ENCODE measurements at places on chromosomes 13 and 19.

- no peak for DNase-seq
Measured at GRCh38 chr19:15843203-15843893, 27.9 kb upstream of the OR10H1 start.

DNA sequence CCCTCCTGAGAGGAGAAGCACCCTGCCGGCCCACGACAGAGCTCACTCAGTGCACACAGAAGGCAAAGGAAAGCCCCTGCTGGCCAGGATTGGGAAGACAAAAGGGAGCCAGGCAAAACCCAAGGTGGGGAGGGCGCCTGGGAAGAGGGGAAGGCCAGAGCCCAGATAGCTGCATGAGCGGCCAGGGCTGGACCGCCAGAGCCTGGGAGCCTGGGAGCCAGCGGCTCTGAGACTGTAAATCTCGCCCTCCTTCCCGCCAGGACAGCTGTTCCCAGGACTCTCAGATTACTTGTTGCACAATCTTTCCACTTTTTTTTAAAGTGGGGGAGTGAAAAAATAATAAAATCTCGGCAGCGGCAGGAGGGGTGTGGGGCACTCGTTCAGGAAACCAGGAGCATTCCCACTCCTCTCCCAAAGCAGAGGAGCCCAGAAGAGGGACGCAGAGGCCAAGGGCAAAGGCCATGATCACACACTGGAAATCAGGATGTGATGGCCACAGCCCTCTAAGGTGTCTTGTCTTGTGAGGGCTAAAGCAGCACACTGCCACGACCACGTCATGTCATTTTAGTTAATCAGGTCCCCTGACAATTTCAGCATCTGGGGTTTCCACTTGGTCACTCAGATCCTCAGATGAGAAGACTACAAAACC lies 19.6 kb upstream of the EPHX3 start:
- peak; percentile 59 for DNase-seq

DNA sequence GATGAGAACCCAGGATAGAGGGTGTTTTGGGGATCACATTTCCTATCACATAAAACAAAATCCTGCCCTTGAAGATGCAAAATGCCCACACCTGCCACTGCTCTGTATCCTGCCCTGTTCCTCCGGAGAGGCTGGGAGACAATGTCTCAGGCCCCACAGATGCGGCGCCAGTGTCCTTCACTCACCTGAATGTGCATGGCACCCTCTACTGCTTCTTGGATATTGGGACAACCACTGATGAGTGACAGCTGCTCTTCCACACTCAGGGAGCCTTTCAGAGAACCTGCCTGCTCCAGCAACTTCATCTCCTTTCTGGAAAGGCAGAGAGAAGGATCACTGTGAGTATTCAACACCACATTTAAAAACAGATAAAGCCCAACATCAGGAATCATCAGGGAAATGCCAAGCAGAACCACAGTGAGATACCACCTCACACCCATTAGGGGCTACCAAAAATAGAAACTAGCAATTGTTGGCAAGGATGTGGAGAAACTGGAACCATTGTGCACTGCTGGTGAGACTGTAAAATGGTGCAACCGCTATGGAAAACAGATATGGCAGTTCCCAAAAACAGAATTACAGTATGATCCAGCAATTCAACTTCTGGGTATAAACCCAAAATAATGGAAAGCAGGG lies 36.4 kb downstream of the CRYL1 start:
- DNase-seq: peak; percentile 43

- DNase-seq: no peak
Measured at GRCh38 chr13:75771818-75772217, 135.7 kb downstream of the LMO7 start.

DNA sequence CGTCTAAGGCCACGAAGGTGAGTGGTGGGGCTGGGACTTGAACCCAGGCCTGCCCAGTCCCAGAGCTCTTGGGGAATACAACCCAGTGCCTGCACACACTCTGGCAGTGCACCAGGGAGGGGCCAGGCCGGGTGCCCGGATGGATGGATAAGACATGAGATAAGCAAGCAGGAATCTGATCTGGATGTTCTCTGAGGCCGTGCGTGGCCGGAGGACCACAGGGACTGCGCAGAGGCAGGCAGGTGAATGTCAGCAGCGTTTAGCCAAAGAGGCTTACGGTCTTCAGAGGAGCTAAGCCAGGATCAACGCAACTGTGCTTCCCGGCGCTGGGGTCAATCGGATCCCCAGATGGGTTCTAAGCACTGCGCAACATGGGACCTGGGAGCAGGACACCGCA lies 1.5 kb downstream of the ZNF787 start:
- DNase-seq: no peak

DNA sequence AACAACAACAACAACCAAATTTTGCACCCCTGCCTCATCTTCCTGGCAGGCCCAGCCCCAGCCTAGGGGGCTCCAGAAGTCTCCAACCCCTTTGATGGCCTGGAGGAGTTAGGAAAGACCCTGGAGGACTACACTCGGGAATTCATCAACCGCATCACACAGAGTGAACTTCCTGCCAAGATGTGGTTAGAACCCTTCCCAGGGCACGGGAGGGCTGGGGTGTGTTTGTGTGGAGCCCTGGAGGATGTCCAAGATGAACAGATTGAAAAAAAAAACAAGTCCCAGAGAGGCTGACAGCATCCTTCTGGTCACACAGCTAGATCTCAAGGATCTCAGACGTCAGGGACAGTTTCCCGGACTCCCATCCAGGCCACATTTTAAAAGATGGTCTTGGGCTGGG lies 13.3 kb downstream of the APOC1 start:
- no peak for DNase-seq

DNA sequence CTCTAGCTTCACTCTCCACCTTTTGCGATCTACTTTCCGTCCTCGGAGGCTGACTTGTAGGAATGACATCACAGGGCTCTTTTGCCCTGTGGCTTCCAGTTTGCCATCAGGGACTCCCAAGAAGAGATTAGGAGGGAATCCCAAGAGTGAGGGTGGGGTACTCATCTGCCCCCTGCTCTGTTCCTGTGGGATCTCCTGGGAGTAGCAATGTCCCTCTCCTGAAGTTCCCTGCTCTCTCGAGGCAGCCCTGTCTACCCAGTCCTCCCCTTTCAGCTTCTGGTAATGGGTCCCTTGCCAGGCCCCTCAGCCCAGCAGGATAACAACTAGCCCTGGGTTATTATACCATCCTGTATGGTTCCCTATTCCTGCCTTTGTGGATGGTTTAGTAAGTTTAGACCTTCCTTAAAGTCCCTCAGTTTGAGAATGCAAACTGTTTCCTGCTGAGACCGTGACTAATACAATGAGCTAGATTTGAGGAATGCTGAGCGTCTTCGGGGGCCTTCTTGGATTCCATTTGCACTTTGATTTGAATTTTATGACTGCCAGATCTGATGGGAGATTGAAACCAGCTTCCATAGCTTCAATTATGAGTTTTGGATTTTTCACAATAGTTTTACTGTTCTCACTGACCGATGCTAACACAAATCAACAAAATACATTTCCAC lies 73.7 kb upstream of the IPO5 start:
- no peak for DNase-seq

- no peak for DNase-seq
Measured at GRCh38 chr13:63954683-63955082, 2539.0 kb upstream of the PCDH20 start.

DNA sequence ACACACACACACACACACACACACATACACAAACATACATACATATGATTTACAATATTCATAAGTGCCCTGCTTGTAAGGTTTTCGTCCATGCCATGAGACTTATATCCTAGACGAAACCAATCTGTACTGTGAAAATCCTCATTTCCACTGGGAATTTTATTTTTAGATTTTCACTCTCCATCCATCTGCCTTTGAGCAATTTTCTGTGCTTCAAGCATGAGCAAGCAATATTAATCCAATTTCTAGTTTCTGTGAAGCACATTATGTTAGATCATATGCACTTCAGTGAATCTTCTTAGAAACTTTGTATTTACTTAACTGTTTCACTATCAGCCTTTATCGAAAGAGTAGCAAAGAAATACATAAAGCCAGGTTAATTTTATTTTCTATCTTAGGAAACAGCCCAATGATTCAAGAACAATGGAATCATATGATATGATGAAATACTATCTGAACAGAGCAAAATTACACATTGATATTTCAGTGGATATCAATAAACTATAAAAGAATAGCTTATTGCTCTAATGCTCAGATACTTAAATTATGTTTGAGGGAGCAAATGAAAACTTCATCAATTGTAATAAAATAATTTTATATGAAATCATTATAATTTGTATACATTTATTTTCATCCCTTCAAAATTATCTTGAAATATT lies 1100.7 kb upstream of the MIR17HG start:
- no peak for DNase-seq

DNA sequence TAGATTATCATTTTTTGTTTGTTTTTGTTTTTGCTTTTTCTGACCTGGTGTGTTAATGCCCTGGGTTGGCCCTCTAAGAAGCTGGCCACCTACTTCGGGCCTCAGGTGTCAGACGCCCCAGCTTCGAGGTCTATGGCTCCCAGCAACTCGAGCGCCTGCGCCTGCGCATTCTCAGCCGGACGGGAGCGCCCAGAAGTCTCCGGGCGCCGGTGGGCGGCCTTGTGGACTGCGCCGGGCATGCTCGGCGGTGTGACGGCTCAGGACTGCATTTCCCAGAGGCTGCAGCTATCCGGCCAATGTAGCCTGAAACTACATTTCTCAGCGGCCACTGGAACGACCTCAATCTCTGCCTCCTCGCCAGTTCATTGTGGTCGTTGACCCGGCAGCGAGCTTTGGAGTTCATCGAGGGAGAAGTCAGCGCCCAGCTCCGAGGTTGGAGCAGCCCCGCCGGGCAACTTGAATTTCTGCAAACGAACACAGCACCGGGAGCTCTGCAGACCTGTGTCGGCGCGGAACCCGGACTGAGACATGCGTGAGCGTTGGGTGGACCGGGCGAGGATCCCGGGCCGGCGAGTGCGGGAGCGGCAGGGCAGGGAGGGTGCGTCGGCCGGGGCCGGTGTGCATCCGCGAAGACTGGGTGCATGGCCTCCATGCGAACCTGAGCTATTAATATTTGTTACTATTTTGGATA lies at the start of gene ZNF30:
Gene ZNF30, plus strand, starts transcription at position 219 of the 691 bp plus-strand sequence. CDS start 3,045 bp downstream, outside the sequence.
- DNase-seq: peak; percentile 93

GRCh38 chr13:60431108-60431700 lies 34.2 kb downstream of the TDRD3 start:
- peak; percentile 76 for DNase-seq

DNA sequence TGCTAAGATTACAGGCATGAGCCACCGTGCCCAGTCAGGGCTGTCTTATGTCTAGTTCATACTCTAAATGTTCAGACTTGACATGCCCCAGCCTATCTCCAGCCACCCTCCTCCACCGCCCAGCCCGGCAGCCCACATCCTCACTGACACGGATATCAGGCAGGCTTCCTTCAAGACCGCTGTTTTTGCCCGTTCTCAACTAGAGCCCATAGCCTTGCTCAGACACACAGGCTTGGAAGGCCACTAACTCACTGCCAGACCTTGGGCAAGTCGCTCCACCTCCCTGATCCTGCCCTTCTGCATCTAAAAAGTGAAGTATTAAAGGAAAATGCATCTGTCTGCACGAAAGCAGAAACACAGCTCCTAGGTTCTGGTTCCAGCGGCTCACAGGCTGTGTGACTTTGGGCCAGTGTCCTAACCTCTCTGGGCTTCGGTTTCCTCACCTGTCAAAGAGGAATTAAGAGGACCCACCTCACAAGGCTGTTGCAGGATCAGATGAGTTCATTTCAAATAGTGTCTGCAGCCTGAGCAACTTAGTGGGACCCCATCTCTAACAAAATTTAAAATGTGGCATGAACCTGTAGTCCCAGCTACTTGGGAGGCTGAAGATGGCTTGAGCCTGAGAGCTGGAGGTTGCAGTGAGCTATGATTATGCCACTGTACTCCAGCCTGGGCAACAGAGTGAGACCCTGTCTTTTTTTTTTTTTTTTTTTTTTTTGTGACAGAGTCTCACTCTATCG lies 14.5 kb upstream of the CERS4 start:
- no peak for DNase-seq

DNA sequence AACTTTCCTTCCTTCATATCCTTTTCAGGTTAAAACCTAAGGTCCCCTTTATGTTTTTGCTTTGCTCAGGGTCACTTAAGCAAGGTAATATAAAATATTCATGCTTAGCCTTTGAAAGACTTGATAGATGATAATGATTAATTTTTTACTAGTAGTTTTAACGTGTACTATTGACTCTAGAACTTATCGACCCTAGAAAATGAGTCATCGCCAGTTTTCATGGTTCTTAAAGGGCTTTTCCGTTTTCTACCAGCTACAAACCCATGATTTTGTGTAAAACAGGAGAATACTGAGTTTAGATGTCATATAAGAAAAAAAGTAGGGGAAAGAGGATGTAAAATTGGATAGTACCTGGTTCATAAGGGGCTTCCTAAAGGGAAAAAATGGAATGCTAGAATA lies 75.7 kb downstream of the DHRS12 start:
- no peak for DNase-seq

DNA sequence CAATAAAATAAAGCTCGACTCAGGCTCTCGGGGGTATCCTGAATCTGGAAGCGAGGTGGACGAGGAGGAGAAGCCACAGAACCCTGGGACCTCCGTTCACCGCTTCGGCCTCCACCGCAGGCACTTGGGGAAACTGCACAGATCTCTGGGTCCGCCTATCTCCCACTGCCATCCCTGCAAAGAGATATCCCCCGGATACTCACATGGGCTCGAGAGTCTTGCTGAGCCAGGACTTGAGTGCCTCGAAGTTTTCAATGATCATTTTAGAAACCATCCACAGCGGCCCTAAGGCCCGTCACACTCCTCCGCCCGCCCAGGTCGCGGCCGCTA lies 589 bp downstream of the RBM26 start:
- DNase-seq: no peak

GRCh38 chr19:39403331-39404312 lies 3.0 kb upstream of the ZFP36 start:
- peak; percentile 77 for DNase-seq

GRCh38 chr13:35252536-35253205 lies 223.8 kb downstream of the MAB21L1 start:
- no peak for DNase-seq

DNA sequence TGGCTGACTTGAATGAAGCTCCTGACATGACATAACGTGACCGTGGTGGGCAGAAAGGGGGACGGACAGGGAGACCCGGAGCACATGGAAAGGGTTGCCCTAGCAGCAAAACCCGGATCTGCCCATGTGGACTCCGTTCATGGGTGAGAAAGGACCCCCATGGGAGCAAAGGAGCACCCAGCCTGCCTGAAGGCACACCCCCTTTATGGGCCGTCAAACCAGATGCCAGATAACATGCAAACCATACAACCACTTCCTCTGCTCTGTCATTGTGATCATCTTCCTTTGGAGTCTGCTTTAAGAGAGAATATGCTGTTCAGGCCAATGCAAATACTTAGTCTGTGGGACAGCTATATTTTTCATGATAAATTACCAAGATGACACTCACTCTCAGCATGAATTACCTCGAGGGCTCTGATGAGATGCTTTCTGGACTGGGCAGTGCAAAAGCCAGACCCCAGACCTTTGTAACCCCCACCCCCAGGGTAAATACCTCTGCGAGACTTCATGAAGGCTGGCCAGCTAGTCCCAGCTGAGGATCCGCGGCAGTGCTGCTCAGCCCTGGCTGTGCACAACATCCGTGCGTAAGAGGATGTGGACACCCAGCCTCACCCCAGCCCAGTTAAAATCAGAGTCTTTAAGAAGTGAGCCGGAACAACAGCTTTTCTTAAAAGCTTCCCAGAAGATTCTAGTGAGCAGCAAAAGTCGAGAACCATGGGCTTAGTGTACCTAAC lies 126.6 kb downstream of the USP12 start:
- no peak for DNase-seq

- DNase-seq: no peak
Measured at GRCh38 chr13:65937251-65937650, 1292.9 kb downstream of the PCDH9 start.

GRCh38 chr19:5642204-5642603 lies 19.3 kb downstream of the SAFB start:
- DNase-seq: no peak
